Ammon's horn (tissue), 1 donor: ENCODE measurements at places on chromosomes 5 and 9.

DNA sequence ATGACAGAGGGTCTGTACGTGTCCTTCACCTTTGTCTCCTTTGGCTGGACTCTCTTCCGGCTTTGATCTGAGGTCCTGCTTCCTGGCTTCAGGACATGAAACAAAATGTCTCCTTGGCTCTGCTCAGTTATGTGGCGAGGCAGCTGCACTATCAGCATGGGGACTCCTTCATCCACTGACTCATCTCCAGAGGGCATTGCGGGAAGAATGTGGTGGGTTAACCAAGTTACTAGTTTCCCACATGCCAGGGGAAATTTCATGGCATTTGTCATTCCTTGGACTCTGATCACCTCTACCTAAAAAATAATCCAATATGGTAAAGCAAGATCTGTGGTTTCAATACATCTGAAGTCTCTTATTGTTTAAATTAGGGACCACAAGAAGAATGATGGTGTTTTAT lies 259.7 kb downstream of the MED10 start:
- DNase-seq: no peak

DNA sequence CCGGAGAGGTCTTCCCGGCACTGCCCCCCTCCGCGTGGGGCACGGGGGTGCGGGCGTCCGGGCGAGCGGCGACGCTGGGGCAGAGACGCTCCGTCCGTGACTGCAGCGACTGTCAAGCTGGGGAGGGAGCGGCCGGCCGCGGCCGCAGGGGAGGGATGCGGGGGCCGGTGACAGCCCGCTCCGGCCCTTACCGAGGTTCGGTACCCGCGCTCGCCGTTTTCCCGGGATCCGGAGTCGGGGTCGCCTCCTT lies 400 bp downstream of the KDM4C start:
- no peak for DNase-seq

GRCh38 chr9:37996819-37997217 lies 72.2 kb downstream of the SHB start:
- DNase-seq: no peak

- DNase-seq: no peak
These were observed 6.5 kb upstream of the FAM81B start for GRCh38 chr5:95384485-95385213.

GRCh38 chr9:115923410-115923809 lies 230.2 kb upstream of the PAPPA start:
- no peak for DNase-seq

DNA sequence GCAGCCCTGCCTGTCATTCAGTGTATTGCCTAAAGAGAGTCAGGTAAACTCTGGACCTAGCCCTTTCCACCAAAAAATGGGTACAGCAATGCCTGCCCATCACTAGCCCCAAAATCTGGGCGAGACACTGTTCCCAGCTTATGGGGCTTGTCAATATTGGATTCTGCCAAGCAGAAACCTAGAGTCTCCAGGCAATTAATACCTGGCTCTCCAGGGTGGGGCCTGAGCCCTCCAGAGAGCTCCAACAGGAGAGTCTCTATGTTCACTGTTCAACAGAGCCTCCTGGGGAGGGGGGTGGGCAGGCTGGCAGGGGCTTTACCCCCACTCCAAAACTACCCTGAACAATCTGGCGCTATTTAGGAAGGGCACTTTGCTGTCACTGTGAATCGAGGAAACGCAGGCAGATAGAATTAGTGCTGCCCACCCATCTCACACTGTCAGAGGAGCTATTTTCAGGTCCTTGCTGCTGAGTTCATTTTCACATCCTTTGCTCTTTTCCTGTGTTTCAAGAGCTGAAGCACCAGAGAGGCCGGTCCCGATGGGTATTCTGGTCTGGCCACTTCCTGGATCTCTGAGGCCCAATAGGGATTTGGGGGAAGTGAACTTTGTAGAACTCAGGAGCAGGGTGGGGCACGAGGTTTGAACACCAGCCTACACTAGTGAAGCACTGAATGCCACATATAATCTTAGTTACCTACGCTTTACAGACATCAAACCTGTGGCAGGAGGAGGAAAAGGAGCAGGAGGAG lies 121.8 kb downstream of the C5orf15 start:
- DNase-seq: peak; percentile 45

- DNase-seq: peak; percentile 34
These were observed 230.7 kb downstream of the SEMA6A start for GRCh38 chr5:116343961-116344360.

- DNase-seq: no peak
These were observed 51.7 kb downstream of the MED27 start for GRCh38 chr9:132027752-132028663.

DNA sequence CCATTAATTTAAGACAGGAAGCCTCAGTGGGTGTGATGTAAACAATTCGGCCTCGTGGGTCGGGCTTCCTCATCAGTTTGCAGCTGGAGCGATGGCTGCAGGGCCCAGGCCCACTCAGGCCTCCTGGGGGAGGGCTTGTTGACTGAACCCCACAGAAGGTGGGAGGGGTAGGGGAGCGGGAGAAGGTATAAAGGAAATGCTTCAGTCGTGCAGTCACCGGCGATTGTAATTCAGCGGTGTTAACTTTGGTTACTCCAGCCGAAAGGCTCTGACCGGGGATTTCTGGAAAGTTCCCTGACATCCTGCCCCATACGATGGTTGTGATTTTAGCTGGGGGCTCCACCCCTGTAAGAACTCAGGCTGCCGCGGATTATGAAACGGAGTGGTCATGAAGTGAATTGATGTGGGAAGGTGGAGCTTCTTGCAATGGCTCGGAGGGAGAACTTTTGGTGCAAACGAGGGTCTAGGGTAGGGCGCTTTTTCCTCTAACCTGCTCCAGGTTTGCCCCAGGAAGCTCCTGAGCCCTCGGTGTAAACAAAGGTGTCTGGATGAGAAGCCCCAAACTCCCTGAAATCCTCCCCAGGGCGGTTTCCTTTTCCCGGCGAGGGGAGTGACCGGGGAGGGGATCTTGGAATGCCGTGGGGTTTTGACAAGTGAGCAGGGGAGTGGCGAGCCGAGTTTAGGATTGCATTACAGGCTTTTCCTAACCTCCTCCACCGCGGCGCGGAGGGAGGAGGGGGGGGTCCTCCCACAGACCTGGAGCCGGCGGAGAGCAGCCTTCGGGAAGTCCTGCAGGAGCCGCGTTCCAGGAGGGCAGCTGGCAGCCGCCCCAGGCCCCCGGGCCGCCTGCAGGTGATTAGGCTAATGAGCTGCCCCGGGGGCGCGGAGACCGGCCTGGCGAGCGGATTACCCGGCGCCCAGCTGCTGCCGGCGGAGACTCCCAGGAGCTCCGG lies 215.5 kb downstream of the PDZD2 start:
- peak; percentile 27 for DNase-seq

DNA sequence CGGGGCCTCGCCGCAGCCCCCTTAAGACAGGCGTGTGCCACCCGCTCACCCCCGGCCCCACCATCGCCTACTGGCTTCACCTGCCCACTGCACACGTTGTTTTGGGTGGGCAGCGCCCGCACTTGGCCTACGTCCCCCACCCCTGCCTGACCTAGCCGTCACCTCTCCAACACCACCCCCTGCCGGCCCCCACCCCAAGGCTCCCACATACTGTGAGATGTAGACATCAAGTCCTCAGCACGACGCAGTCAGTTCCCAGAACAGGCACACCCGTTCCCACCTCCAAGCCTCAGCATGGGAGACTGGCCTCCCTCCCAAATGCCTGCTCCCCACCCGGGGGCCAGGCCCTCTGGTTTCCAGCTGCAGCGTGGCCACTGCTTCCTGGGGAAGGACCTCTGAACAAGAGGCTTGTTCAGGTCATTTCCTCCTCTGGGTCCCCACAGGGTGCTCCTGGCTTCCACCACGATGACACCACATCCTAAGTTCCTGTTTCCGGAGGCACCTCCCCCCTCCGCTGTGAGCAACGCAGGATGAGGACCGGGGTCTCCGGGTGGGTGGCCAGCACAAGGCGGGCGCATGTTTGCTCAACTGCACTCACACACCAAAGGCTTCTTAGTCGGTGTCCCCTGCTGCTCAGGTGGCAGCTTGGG lies 11.3 kb downstream of the DBN1 start:
- no peak for DNase-seq

- DNase-seq: no peak
These were observed 31.5 kb downstream of the TMEM245 start for GRCh38 chr9:109088221-109088620.

DNA sequence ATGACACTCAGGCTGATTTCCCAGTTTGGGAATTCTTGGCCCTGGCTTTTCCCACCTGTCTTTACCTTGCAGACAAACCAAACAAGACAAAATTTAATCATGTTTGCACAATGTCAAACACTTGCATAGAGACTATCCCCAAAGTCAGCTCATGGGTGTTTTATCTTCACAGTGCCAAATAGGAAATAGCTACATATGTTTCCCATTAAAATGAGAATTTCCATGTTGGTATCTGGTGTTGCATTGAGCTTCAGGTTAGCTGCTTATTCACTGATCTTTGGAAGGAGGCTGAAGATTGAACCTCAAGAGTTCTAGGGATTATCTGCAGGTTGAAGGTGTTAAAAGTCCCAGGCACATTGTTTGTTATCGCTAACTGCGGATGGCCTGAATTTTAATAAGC lies 19.5 kb downstream of the MAP1B start:
- DNase-seq: no peak

DNA sequence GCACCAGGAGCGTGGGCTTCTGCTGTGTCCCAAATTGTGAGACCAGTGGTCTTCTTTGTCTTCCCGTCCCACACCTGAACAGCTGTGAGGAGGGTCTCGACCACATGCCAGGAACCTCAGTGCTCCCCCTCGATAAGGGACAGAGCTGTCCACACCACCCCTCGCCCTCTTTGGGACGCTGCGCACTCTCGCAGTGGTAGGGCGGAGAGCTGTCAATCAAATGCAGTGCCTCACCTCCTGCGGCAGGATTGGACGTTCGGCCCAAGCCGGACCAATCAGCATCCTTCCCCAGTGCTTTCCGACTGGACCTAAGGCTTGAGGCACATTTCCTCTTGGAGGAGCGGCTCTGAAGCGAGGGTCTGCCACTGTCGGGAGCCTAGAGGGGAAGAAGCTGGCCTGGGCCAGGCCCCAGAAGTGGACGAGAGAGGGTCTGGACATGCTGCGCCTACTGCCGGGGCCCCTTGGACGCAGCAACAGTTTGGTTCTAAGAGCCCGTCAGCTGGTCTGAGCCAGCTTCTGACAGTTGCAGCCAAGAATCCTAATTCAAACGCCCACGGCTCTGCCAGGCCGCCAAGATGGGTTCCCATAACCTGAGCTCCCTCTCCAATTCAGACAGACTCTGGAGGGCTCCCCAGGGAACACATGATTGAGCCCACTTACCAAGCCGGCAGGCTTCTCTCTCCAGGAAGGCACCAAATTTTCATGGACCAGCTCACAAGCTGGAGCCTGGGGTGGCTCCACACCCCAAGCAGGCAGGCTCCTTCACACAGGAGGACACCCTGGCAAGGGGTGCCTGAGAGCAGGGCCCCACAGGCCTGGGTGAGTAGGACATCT lies 28.1 kb upstream of the ADAMTS2 start:
- DNase-seq: no peak

GRCh38 chr9:19512103-19512832 lies 103.5 kb downstream of the ACER2 start:
- DNase-seq: no peak

DNA sequence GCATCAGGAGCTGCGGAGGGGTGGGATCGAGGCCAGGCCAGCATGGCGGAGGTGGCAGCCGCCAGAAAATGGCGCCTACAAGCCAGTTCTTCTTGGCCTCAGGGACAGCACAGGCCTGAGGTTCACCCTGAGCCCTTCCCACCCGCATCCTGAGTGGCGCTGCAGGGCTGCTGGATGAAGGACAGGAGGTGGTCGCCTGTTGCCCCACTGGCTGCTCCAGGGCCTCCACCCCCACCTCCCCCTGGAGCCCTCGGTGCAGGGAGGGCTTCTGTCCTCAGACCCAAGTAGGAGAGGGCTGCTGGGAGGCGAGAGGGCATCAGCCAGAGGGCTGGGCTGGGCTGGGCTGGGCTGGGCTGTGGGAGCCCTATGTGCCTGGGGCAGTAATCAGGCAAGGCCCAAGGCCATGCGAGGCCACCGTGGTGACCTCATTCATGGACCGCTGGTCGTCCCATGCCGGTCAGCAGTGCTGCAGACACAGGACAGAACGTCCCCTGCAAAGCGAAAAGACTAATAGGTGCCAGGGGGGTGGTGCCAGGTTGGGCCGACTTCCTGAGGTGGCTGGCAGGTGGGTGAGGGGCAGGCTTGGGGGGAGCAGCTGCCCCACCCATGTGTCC lies 13.8 kb downstream of the GPSM1 start:
- no peak for DNase-seq

DNA sequence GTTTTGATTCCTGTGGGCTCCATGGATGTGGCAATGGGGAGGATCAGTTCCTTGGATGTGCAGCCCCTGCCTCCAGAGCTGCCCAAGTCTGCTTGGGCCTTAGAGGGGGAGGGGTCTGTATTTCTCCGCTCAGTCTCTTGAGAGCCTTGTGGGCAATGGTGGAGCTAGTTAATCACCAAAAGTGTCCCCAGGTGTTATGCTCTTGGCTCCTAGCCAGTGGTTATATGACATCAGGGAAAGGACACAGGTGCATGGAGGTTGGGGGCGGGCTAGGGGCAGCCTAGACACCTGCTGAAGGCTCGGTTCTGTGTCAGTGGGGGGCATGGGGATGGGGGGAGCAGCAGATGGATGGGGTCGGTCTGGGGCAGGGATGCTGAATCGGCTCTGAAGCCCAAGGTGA lies 12.4 kb upstream of the ARAP3 start:
- no peak for DNase-seq

- no peak for DNase-seq
These were observed 36.4 kb downstream of the PWWP2A start for GRCh38 chr5:160082614-160083500.
